Umbilical cord (tissue), 2 donors: ENCODE measurements at places on chromosomes 3 and 15. TPM values are rescaled to one million over a fixed set of nuclear protein-coding genes. Genes with fewer than 3 reads are reported as not detected.

GRCh38 chr15:61753018-61753710, 307.1 kb downstream of the VPS13C start:
- DNase-seq, result no peak

GRCh38 chr15:99966815-99967214, 233.6 kb upstream of the LYSMD4 start:
- no peak for DNase-seq

GRCh38 chr15:60795889-60796288, 316.9 kb upstream of the ICE2 start:
- DNase-seq, result no peak

LYZL4 gene
- not detected for total RNA-seq

DNA sequence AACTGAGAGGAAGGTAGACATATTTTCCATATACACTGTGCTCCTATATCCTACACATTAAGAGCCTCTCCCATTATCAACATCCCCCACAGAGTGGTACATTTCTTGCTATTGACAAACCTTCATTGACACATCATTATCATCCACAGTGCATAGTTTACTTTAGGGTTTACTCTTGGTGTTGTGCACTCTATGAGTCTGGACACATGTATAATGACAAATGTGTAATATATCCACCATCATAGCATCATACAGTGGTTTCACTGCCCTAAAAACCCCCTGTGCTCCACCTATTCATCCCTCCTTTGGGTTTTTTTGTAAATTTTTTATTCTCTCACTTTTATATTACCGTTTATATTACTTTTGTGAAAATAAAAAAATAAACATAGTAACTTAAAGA, 22.2 kb upstream of the CLDN18 start:
- DNase-seq, result no peak

GRCh38 chr3:25365636-25366035, 62.4 kb upstream of the RARB start:
- DNase-seq, result no peak

- DNase-seq, result no peak
Observed at GRCh38 chr15:93823971-93824913, 407.1 kb upstream of the MCTP2 start.

DNA sequence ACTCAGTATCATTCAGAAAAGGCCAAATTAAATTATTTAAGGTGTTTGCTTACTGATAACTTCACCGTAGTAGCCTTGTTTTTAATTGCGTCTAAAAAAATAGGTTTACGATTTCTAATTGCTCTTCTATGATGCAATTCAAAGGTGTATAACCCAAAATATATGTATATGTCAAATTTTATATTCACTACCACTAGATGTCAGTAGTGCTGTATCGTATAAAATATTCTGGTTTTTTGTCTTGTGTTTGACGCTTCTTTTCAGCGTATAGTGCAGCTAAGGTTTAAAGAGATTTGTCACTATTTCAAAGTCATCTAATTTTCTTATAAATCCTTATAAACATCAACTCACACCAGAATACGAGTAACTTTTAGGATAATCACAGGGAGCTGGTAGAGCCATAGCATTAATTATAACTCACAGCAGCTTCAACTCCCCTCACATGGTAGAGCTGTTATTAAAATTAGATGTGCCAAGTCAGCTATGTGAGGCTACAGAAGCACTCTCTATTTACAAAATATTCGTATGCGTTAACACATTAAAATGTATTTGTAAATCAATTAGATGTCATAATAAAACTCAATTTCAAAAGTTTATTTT, 3.5 kb downstream of the PFN2 start:
- DNase-seq, result peak; percentile 80

DUOX2 gene
- total RNA-seq, result 1.2 TPM

DNA sequence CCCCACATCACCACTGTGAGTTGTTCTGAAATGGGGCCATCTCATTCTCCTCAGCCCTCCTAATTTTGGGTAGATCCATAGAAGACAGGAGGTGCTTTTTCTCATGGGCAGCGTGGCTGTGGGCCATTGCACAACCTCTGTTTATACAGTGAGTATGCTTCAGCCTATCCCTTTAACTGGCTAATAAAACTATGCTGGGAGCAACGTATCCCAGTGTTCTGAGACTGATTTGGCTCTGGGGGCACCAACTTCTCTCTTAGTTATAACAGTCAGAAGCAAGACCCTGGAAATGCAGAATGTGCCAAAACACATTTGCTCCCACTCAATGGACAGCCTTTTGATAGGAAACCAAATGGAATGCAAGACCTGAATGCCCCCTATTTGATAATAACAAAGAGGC, 97.1 kb upstream of the ICE2 start:
- DNase-seq, result no peak

GRCh38 chr15:94965593-94965992, 734.2 kb downstream of the MCTP2 start:
- no peak for DNase-seq

GRCh38 chr3:184171562-184171961, 3.1 kb upstream of the AP2M1 start:
- DNase-seq, result no peak

SCAANT1 gene
- not detected for total RNA-seq

GRCh38 chr3:102018551-102018950, 169.2 kb downstream of the NFKBIZ start:
- no peak for DNase-seq

DNA sequence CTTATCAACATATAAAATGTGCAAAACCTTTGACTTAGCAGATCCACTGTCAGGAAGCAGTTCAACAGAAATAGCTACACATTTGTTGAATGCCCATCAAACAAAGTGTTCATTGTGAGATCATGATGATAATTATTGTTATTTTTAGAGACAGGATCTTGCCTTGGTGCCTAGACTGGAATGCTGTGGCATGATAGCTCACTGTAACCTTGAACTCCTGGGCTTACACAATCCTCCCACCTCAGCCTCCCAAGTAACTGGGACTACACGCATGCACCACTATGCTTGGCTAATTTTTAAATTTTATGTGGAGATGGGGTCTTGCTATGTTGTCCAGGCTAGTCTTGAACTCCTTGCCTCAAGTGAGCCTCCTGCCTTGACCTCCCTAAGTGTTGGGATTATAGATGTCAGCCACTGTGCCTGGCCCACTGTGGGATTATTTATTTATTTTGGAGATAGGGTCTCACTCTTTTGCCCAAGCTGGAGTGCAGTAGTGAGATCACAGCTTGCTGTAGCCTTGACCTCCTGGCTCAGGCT, 8.8 kb downstream of the MAP2K5 start:
- no peak for DNase-seq

DNA sequence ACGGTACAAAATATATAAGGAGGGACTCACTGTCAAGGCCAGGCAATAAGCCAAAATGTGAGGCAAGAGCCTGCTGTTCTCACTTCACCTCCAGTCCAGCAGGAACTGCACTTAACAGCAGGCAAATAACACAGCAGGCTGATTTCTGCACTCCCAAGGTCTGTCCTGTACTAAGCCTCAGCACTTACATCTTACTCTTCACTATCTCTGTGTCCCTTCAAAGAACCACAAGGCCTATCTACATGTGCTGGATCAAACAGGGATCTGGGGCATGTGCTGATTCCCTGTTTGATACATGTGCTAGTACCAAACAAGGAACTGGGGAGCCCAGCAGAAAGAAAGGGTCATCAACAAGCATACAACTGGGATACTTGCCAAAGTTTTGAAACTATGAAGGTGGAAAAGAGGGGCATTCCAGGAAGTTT, 22.2 kb downstream of the UACA start:
- DNase-seq, result peak; percentile 86

DNA sequence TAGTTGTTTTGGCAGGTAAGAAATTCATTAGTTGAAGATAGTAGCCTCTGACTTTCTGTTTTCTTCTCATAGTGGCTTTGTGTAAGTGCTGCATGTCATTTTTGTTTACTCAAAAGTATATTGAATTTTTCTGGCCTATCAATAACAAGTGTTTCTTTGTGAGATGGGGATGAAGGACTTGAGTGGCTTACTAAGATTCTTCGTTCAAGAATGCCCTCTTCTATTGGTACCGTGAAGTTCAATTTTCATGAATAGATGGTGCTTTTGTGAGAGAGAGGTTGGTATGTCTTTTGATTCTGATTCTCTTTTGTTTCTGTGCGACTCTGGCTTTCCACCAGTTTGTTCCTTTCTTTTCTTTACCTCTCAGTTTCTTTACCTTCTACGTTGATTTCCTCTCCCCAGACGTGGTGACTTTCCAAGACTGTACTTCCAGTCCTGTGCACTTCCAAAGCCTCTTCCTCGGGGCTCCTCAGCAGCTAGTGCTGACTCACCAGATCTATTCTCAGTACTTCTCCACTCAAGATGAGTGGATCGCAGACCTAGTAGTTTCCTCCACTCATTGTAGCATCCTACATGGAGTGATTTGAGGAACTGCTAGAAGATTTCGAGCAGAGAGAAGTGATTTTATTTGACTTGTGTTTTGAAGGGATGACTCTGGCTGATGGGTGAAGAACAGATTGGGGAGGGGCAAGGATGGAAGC, 82.0 kb upstream of the EPHB3 start:
- peak; percentile 30 for DNase-seq

DNA sequence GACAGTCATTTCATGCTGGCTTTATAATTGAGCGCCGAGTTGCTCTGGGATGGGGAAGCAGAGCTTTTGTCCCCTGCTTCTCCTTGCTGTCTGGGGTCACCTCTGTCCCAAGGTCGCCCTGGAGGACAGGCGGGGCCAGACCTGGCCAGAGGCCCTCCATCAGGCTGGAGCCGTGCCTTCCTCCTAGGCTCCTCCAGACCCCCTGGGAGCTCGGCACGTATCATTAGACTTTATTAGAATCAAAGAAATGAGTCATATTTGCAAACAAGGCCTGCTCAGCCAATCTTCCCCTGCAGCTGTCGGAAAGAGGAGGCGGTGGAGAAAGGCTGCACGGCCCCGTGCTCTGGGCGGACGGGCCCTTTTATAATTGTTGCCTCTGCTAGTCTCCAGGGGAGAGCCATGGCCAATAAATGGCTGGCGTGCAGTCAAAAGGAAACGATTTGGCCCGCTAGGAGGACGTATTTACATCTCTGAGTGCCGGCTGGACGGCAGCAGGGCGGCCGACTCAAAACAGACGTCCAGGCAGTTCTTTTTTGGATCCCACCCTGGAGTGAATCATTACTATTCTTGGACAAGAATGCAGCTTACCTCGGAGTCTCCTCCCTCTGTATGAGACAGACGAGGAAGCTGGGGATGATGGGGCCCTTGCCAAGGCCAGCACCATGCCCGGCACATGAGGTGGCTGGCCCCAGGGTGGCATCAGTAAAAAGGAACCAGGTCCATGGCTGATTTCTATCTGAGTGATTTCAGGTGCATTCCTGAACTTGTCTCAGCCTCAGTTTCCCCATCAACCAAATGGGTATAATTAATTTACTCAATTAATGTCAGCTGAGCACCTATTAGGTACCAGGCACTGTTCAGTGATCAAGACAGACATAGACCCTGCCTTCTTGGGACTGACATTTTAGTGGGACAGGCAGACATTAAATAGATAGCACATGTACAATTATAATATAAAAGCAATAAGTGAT, 50.6 kb downstream of the SLC6A6 start:
- DNase-seq, result peak; percentile 88

GRCh38 chr3:13093687-13094086, 20.5 kb upstream of the IQSEC1 start:
- no peak for DNase-seq

- no peak for DNase-seq
Observed at GRCh38 chr15:33125894-33126537, 68.5 kb downstream of the FMN1 start.

DNA sequence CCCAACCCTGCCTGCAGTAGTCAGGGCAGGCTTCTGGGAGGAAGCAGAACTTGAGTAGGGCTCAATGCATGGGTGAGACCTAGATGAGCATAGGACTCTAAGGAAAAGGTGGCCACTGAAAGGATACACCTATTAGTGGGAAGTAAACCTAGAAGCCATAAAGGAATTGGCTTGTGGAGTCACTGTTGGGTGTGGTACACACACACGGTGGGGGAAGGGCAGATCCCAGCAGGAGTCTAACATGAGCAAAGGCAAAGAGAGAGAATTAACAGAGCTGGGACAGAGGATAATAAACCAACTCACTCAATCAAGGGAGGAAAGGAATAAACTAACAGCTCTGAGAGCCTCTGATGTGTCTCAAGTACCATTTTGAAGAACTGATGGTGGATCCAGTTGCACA, 23.1 kb downstream of the DAPK2 start:
- DNase-seq, result no peak

- DNase-seq, result no peak
Observed at GRCh38 chr3:146546366-146546965, 2.1 kb upstream of the PLSCR1 start.

GRCh38 chr3:124444075-124444474, 286.2 kb upstream of the UMPS start:
- DNase-seq, result no peak

DNA sequence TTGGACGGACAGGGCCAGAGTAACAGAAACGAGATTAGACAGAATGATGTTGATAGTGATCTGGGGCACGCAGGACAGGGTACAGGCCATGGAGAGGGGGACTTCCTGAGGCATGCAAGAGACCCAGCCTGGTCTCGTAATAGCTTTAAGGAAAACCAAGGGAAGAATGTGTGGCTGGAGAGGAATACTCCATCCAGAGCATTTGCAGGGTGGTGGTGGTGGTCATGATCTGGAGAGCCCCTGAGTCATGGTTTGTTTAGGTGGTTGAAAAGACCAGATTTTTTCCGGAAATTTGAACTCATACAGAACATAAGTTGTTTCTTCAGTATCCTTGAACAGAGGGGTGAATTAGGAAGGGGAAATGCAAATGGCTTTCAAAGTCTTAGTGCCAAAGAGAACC, 138.5 kb downstream of the DUT start:
- no peak for DNase-seq

DZIP1L gene
- 15.9 TPM for total RNA-seq

LSMEM2 gene
- 4.8 TPM for total RNA-seq

DNA sequence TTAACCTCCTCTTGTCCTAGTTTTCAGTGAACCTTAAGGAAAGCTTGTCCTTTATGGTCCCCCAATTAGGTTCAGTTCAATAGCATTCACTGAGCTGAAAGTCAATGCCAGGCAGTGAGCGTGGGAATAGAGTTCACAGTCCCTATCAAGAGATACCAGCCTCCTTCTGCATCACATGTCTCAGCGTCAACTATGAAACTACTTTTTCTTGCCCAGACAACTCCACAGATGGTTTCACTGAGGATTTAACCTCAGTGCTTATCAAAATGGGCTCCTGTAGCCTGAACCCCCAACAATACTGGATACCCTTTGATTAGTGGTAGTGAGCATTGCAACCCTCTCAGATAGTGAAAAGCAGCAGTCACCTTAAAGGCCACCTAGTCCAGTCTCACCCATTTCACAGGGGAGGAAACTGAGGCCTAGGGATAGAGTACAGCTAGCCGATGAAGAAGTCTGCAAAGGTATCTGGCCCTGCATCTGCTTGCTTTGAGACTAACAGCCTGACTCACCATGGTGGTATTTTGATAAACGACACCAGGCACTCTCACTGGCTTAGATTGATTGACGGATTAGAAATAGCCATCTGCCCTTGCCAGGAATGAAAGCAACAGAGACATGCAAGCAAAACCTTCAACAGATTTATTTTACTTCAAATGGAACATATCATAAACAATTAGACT, 1.6 kb upstream of the UBA3 start:
- DNase-seq, result peak; percentile 19

- peak; percentile 3 for DNase-seq
Observed at GRCh38 chr15:38992930-38993329, 428.3 kb upstream of the RASGRP1 start.

GRCh38 chr3:33211444-33211843, 7.2 kb downstream of the SUSD5 start:
- no peak for DNase-seq

- peak; percentile 34 for DNase-seq
Observed at GRCh38 chr3:195286115-195286872, 15.3 kb upstream of the XXYLT1 start.

HTR3E gene
- total RNA-seq, result 0.72 TPM

FAM219B gene
- 33.9 TPM for total RNA-seq

GRCh38 chr15:63887630-63888029, 53.9 kb upstream of the HERC1 start:
- no peak for DNase-seq
